MG63 (cell line): ENCODE measurements at places on chromosomes 5 and 9. TPM values are rescaled to one million over a fixed set of nuclear protein-coding genes. Genes with fewer than 3 reads are reported as not detected.

The PCDHGC3 gene
- 42.3 and 49.8 TPM in 2 replicates for total RNA-seq

The FBP2 gene
- not detected in 2 replicates for total RNA-seq

The UBE2QL1 gene
- total RNA-seq: not detected in 2 replicates

The GPSM1 gene
- 31.4 and 46.3 TPM in 2 replicates for total RNA-seq

GRCh38 chr9:135566552-135566951 is 5.0 kb downstream of the PAEP start:
- DNase-seq: no peak

- DNase-seq: no peak
Measured at GRCh38 chr5:140340605-140341121, 5.7 kb downstream of the HBEGF start.

GRCh38 chr5:160263326-160263855 is 34.1 kb downstream of the FABP6 start:
- DNase-seq: no peak

GRCh38 chr5:113531481-113532159 is 18.1 kb downstream of the YTHDC2 start:
- DNase-seq: no peak

GRCh38 chr9:22265038-22265437 is 181.6 kb upstream of the DMRTA1 start:
- DNase-seq: no peak

GRCh38 chr9:92686954-92687353 is 17.0 kb upstream of the IPPK start:
- DNase-seq: no peak

DNA sequence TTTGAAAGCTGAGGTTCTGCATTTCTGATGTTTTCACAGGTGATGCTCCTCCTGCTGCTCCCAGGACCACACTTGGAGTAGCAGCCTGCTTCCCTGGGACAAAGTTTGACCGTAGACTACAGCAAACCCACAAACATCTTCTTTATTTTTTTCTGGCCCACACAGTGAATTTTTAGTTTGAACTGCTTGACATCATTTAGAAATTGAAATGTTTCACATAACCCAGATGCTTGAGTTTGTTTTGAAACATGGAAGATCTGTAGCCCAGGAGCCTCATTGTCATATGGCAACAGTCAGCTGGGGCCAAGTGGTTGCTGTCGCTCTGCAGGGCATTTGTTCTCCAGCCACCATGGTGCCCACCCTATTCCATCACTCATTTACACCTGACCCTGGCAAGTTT is 8.4 kb downstream of the SH3TC2 start:
- no peak for DNase-seq
